Ovary (tissue), 10 donors: ENCODE measurements at places on chromosomes 5 and 9.

DNA sequence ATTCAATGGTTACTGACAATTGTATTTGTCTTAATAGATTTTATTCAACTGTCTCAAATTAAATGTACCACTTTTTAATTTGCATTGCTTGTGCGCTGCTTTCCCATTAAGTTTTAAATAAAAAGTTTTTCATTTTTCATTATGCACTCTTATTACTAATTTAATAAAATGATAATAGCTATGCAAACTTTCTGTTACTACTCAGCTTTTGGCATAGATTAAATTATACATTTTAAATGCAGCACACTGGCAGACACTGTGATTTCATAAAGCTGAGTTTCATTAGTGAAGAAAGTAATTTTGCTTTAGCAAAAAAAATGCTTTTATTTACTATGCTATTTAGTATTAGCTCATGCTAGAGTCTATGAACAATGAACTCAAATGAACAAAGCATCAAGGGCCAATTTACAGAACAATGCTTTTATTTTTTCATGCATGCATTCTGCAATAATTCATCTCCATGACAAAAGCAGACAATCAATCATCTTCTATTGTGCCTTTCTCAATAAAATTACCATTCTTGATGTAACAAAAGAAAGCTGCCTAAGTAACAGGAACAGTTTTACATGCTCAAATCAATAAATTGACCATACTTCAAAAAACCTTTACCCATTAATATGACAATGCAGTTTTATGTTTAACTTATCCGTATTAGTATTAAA lies 595.2 kb upstream of the ARRDC3 start:
- DNase-seq: no peak

DNA sequence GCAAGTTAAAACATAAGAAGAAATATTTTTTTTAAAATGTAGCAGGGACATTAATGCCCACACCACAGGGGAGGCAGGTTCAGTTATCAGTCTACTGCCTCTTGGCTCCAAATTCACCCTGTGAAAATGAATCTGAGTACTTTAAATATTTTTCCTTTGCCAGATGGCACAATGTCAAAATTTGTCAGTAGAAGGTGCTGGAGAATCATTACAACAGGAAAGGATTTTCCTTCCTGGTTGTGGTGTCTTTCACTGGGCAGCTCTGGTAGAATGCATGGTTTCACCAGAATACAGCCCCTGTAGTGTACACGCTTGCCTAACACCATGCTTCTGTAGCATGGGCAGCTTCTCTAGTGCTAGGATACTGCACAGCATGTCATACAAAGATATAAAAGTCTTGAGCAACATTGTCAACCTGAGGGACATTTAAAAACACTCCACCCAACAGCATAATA lies 9.7 kb upstream of the SREK1 start:
- DNase-seq: no peak

DNA sequence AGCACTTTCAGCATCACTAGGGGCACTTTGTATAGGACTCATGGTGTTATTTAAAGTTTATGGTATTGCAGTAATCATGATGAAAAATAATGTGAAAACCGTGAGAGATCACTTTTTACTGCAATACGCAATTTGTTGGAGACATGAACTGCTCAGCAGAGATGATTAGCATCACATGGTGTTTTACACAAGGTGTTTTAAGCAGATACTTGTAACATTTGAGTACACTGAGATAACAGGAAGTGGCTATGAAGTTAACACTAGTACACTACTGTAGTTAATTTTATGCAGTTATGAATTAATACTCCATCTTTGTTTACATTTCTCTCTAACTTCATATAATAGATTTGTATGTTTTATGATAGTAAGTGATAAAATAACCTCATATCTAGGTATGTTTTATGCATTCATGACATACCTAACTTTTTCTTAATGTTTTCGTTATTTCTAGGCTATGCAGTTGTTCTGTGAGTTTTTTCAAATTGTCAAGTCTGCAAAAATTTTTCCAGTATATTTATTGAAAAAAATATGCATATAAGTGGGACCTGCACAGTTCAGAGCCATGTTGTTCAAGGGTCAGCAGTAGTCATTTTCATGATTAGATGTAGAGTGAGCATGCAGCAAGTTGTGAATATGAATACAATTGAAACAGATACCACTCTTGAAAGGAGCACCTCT lies 13.0 kb downstream of the SUB1 start:
- DNase-seq: no peak

DNA sequence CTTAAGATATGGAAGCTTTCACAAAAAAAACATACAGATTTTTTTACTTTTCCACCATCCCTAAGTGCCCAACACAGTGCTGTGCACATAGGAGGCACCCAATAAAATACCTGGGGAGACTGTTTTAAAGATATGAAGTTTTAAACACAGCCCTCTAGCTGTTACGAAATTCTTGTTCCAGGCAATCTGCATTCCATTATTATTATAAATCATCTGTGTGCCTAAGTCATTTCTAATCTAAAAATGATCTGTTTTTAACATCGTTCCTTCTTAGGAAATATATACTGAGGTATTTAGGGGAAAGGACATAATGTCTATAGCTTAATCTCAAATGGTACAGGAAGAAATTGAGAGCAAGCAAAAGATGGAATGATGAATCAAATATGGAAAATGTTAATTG lies 32.7 kb upstream of the ISCA1 start:
- DNase-seq: no peak

- DNase-seq: no peak
Measured at GRCh38 chr5:17455942-17456341, 42.1 kb upstream of the TAF11L2 start.

GRCh38 chr5:179763215-179763945 lies 30.4 kb upstream of the LTC4S start:
- DNase-seq: peak; percentile 69

GRCh38 chr9:136762915-136763648 lies 1.2 kb downstream of the LCN15 start:
- peak; percentile 49 for DNase-seq
